ENCODE measurements at places on chromosomes 3 and 15.

DNA sequence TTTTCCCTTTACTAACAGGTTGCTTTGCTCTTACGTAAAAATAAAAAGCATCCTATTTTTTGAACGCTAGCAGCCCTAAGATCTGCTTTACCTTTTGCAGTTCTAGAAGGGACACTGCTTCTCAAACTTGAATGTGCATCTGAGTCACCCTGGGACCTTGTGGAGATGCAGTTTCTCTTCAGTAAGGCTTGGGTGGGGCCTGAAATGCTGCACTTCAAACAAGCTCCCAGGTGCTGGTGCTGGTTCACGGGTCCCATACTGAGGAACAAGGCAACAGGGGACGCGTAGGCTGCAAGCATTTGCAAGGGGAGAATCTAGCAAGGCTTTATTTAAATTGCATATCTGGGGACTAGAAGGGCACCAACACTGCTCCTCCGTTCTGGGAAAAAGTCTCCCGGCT lies 30.0 kb downstream of the MB21D2 start:
- no peak for DNase-seq

DNA sequence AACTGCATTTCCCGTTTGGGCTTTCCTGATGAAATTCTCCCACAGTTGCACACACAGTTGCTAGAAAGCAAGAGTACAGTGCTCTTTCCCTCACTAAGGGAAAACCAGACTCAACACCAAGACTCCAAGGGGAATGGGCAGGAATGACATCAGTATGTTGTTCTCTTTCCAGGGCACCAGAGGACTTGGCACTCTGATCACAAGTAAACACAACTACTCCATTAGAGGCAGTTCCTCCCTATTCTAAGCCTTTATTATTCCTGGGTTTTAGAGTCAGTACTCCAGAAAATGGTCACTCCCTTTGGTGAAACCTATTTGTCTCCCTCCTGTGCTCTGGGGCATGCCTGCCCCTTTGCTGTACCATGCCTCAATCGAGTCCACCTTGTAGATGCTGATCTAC lies 52.3 kb upstream of the VGLL4 start:
- DNase-seq = no peak

- DNase-seq = no peak
These were observed 319.1 kb downstream of the OXSM start for GRCh38 chr3:26108846-26109489.

DNA sequence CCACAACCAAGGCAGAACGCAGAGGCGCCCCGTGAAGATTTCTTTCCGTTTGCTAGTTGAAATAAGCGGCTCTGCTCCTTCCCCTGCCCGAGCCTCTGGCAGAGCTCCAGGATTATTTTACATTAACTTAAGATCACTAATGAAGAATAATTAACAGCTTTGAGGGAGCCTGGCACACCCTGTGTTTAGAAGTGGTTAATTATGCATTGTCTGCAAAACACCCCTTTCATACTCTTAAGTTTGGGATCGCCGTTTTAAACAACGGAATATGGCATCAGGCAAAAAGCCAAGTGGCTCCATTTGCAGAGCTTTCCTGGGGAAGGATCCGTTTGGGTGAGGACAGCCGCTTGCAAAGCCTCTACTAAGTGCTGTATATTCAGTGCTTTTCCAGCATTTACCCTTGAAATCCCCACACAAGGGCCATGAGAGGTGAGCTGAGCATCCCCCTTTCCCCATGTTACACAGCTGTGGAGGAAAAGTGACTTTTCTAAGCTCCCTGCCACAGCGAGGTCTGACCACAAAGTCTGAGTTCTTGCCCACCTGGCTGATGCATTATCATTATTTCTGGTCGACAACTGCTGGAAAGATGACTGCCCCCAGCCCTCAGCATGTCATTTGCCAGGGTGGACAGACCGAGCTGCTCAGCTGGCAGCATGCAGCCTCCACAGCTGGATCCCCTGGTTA lies 33.9 kb downstream of the IQSEC1 start:
- no peak for DNase-seq

DNA sequence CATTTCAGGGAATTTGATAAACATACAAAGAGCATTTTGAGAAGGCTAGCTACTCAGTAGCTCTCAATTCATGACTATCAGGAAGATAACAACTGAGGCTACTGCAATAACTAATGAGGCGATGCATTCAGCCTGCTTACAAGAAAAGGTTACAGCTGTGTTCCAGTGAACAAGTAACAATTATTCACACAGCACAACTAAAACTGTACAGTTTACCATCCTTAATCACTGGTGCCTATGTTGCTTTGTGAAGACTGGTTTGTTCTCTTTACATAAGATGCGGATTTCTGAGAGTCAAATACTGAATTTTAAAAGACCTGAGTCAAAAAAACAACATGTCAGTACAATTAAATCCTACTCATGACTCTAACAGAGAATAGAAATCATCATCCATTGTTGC lies 526.3 kb downstream of the OTOL1 start:
- DNase-seq = no peak

DNA sequence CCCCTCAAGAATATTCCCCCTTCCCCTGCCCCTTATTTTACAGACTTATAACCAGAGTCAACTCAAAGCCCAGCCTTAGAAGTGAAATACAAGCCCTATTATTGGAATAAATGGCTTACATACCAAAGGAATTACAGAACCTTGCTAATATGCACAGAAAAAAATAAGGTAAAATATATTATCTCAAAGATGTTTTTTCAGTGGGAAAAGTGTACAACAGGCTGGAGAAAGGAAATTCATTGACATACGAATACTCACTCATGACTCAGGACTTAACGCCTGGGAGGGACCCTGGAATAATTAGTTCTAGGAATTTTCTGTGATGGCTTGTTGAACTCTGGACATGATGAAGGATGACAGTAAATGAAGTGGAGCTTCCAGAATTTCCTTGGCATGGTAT lies 27.0 kb downstream of the ARL14 start:
- no peak for DNase-seq

DNA sequence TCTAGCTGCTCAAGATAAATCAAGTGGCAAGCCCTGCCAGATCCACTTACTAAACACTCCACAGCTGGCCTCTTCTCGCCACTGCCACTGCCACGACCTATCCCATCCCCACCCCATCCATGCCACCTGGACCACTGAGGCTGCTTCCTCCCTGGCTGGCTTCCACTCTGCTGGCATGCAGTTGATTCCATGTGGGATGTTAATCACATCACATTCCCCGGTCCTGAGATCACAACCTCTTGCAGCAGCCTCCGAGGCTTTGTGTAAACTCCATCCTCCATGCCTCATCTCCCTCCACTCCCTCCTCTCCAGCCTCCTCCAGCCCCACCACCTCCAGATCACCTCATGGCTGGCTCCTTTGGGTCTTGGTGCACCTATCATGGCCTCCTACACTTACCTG lies 7.7 kb downstream of the NCKIPSD start:
- DNase-seq = no peak

DNA sequence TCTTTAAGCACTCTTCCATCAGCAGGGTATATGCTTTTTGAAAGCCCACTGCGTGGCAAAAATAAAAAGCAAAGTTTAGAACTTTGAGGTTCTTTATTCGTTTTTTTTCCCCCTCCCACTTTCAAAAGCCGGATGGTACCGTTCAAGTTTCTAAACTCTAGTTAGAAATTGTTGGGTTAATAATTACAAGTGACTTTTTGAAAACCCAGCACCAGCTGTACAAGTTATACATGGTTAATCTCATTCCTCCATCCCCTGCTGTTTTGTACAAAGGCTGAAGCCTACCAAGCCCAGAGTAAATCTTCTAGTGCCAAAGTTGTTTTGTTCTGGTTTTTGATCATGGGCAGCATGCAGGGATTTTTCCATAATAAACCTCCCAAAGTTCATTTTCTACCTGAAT lies 48.6 kb downstream of the WDR72 start:
- DNase-seq = no peak

- no peak for DNase-seq
These were observed 83.6 kb downstream of the SLC7A14 start for GRCh38 chr3:170502297-170502696.

GRCh38 chr15:94887391-94887790 lies 656.0 kb downstream of the MCTP2 start:
- DNase-seq = no peak

- DNase-seq = no peak
These were observed 43.2 kb downstream of the DUT start for GRCh38 chr15:48374472-48374871.

GRCh38 chr15:33612721-33613304 lies 302.0 kb downstream of the RYR3 start:
- no peak for DNase-seq

- no peak for DNase-seq
These were observed 75.3 kb downstream of the MYLK start for GRCh38 chr3:123808812-123809211.

DNA sequence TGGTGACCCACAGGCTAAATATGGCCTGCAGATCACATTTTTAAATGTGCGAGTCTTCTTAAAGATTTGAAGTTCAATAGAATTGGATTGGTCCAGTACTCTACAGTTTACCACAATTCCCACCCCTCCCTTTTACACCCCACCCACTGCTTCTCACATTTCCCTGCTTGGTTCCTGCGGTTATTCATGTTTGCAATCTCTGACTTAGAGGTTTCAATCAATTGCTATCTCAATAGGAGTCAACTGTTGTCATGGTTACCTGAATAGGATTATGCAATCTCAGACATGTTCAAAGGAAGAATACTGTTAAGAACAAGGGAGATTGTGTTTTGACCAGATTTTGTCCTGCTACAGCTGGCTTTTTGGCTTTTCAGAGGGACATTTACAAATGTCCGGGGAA lies 4.9 kb upstream of the C3orf49 start:
- no peak for DNase-seq

- DNase-seq = no peak
These were observed 141.8 kb upstream of the BNIP2 start for GRCh38 chr15:59830873-59831272.

DNA sequence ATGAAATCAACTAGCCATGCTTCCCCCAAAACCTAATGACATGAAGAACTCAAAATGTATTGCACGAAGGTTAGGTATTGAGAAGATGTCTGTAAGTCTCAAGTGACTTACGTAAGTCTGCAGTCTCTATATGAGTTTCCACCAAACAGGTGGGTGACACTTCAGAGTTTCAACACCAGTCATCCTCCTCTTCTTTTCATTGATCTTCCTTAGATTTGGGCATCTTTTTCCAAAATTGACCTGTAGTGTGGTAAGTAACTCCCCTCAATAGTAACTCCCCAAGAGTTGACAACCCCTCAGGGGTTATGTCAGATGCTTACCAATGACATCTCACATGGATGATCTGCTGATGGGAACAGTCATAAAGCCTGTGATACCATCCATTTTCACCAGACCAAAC lies 46.1 kb downstream of the GPR176 start:
- DNase-seq = no peak

GRCh38 chr3:119571688-119572087 lies 7.6 kb upstream of the ADPRH start:
- DNase-seq = no peak

DNA sequence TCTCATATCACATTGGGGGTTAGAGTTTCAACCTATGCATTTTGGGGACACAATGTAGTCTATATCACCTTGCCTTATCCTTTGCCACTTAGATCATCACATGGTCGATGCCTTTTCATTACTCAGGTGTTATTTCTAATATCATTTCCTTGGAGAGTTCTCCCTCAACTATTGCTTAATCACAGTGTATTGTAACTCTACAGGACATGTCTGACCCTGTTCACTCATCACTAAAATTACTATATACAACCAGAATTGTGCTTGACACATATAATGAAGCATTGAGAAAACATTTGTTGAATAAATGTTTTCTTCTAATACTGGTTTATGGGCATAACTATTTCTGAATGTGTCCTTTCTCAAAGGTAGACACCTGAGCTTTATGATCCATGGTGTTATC lies 207.4 kb downstream of the EPHA6 start:
- no peak for DNase-seq

DNA sequence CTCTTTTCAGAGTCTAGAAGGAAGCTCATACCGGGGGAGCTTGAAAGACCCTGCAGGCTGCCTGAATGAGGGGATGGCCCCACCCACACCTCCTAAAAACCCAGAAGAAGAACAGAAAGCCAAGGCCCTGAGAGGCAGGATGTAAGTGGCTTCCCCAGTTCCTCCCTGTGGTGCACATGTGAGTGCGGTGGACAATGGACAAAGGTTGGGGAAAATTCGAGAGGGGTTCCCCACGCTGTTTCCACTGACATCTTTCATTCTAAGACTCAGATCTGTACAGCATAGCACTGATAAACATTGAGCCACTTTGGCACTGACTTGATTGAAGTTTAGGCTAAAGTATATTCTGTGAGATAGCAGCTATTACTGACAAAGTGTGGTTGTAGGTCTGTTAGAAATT lies 79.5 kb upstream of the UMPS start:
- no peak for DNase-seq

- DNase-seq = no peak
These were observed 145.3 kb downstream of the TJP1 start for GRCh38 chr15:29676961-29677402.

DNA sequence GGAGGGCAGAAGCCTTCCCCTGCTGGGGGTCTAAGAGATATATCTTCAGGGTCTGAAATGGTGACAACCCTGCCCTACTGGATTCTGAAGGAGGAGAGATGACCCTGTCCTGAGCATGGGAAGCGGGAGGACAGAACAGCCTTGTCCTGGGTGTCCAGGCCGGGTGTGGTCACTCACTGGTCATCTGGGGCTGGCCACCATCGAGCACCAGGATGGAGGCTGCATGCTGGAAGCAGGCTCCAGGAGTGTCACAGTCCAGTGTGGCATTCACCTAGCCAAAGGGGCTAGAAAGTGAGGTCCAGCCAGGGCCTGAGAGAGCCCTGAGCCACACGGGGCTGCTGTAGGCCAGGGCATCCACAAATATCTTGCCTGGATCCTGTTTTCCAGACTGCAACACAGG lies 5.2 kb downstream of the CDHR4 start:
- no peak for DNase-seq

DNA sequence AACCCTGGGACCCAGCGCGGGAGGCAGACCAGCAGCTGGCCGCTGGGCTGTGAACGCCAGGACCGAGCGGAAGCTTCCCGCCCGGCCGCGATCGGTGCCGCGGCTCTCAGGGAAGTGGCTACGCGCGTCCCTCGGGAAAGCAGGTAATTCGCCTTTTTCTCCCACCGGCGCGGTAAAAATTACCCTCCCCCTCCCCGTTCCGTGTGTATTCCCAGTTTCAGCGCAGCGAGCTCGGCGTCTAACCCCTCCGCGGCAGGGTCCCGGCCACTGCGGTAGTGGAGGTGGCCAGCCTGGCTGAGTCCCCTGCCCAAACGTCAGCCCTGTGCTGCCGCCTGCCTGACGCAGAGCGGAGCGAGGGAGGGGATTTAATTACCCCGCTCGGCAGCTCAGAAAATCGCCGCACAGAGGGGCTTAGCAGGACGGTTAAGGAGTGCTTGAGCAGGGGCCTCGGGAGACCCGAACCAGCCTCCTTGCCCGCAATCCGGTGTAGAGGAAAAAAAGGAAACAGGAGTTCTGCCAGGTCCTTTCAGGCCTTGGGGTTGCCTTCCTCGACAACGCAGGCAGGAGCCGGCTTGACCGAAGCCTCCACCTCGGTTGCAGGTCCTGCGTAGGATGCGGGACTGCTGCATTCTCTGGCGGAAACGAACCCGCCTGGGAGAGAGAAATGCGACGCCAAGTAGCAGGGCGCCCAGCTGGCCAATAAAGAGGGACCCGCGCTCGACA lies 2.9 kb downstream of the GATA2 start:
- DNase-seq = no peak

All from anterior cingulate cortex (tissue), 58 donors.